ENCODE measurements at places on chromosomes 5 and 9.

DNA sequence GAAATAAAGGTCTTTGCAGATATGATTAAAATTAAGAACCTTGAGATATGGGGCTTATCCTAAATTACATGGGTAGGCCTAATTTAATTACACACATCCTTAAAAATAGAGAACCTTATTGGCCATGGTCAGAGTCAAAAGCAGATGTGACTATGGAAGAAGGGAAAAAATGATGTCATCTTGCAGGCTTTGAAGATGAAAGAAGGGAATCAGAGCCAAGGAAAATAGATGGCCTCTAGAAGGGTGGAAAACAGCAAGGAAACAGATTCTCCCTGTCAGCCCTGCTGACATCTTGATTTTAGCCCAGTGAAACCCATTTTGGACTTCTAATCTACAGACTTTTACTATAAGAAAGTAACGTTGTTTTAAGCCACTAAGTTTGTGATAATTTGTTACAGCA lies 37.6 kb upstream of the KCNN2 start:
- no peak for DNase-seq

GRCh38 chr5:2912741-2913140 lies 161.3 kb upstream of the IRX2 start:
- DNase-seq: no peak

DNA sequence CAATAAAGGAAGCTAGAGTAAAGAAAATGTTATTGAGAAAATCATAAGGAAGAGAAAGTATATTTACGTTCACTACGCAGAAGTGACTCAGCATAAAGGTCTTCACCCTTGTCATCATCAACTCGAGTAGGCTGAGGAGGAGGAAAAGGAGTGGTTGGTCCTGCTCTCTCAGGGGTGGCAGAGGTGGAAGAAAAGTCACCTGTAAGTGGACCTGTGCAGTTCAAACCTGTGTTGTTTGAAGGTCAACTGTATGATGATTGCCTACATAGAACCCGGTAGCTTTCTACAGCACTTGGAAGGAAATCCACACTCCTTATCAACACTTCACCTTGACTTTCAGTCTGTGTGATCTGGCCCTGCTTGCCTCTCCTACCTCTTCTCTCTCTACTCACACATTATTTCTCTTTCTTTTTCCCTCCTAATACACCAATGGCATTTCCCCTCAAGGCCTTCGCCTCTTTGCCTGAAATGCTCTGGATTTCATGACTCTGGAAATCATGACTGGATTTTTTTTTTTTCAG lies 109.3 kb upstream of the CPEB4 start:
- DNase-seq: no peak

DNA sequence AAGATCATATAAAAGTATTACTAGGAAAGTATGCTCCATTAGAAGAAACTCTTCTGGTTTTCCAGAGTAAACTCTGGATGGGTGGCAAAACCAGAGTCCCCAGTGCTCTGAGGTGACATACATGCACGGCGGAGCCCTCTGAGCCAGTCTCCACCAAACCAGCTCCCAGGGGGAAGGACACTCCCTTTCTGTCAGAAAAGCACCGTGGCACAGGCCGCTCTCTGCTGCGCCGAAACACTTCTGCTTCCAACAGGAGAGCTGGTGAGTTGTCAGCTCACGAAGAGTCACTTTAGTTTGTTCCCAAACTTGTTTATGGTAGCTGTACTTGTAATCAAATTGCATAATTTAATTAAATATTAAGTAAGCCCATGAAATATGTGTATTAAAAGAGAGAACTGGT lies 184.6 kb downstream of the CDK5RAP2 start:
- DNase-seq: no peak

- DNase-seq: no peak
Measured at GRCh38 chr9:119998614-119999013, 581.4 kb downstream of the CDK5RAP2 start.

GRCh38 chr9:69584759-69585158 lies 87.4 kb downstream of the APBA1 start:
- no peak for DNase-seq

DNA sequence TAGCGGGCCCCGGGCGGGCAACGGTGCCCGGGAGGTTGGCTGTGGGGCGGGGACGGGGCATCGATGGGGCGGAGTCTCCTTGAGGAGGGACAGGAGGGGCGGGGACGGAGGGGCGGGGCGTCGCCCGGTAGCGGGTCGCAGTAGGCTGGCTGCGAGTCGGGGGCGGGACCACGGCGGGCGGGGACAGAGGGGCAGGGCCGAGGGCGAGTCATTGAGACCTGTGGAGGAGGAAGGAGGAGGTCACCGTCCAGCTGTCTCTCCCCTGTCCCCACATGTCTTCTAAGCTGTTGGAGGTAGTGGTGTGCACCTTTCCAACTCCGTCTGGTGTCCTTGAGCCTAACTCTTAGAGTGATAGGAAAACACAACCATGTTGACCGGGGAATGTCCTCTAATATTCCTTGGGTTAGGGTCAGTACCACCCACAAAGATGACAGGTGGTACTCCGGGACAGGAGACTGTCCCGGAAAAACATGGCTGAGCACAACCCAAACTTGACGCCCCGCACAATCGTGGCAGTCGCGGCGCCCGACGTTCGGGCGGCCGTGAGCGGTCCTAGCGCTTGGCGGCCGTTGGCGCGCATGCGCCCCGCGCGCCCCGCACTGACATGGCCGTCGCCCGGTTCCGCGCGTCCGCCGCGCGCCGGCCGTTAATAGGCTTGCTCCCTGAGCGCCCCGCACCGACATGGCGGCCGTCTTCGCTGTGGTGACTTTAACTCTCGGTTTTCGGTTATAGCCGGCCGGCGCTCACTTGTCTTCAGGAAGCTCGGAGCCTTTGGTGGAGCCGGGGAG lies at the start of the genes CRAT and PTPA:
Gene CRAT, minus strand, starts transcription at position 54 of the 788 bp plus-strand sequence. CDS start 284 bp downstream, outside the sequence.
Gene PTPA, plus strand, starts transcription at position 676 of the 788 bp plus-strand sequence. CDS start 186 bp downstream, outside the sequence.
- DNase-seq: peak; percentile 90

DNA sequence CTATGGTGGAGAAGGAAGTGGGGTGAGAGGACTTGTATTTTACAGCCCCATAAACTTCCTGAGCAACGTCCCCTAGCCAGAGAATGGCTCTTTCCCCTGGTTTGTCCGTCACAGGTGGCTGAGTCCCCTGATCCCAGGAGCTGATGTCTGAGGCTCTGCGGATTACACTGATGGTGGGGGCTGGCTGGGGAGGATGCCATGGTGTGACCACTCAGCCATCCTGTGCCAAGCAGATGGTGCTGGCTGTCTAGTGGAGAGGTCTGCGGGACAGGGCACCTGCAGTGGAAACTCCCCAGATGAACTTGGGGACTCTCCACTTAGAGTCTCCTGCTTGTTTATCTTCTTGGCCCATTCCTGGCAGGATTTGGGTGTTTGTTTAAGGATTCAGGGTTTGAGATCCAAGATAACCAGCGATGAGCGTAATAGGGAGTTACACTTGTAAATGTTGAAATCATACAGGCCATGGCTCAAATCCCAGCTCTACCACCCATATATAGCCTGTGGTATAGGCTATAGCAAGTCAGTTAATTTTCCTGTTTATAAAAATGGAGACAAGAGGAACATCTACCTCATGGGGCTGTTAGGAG lies 4.7 kb upstream of the PTGS1 start:
- DNase-seq: no peak

- no peak for DNase-seq
Measured at GRCh38 chr5:172876578-172876977, 42.5 kb downstream of the ERGIC1 start.

DNA sequence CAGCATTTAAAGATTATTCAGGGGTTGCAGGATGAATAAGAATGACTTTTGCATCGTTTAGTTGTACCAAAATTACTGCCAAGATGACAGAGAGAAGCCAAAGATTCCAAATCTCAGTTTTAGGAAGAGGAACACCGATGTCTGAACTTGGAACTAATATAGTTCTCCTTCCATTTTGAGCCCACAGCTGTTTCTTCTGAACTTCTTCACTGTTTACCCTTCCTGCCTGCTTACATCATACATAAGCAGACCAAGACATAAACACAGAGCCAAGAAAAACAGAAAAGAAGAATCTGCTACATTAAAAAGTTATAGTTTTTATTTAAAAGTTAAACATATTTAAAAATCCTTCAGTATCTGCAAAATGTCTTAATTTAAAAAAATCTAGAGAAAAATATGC lies 146.9 kb upstream of the RAPGEF1 start:
- DNase-seq: no peak

DNA sequence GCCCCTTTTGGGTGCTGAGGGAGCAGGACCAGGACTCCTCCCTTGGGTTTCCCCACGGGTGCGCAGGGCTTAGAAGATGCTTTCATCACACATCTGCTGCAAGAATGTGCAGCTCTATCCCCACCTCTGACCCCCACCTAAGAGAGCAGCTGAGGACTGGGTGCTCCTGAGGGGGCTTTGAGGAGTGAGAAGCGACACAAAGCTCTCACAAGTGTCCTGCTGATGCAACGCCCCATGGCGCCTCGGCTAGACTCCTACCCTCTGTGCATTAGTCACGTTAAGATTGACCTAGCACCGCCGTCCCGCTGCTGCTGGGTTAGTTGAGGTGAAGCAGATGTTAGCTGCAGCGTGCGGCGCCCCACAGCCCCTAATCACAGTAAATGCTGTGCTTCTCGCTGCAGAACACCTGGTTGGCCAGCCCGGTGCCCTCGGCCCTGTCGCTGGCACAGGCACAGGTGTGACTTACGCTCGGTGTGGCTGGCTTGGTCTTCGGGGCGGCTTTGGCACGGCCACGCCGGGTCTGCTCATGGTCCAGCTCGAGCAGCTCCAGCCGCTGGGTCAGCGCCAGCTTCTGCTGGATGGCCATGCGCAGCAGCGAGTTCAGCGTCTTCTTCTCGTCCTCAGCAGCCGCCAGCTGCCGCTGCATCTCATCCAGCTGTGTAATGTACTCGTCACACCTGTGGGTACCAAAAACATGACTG lies 45.0 kb upstream of the IPPK start:
- no peak for DNase-seq

GRCh38 chr9:114691046-114691955 lies 9.3 kb upstream of the TEX48 start:
- DNase-seq: peak; percentile 64

DNA sequence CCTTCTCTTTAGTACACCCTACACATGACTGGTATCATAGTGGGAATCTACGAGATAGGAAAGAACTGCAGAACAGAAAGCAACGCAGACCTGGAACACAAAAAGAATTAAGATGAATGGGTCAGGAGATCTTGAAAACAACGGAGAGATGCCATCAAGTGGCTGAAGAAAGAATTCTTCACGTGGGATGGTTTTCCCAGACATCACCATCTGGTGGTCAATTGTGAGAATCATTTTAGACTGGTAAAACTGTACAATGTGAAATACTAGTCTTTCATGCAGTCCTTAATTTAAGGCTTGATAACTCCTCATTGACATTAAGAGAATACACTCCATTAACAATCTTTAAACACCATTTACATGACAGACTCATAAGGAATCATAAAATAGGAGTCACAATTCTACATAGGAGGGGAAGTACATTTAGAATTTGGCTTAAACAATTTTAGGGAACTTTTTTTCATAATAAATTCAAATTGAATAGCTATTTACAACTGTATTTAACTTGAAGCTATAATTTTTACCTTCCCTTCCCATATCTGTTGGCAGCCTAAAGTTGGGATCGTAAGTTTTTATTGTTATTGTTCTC lies 128.4 kb upstream of the TRPM3 start:
- no peak for DNase-seq

DNA sequence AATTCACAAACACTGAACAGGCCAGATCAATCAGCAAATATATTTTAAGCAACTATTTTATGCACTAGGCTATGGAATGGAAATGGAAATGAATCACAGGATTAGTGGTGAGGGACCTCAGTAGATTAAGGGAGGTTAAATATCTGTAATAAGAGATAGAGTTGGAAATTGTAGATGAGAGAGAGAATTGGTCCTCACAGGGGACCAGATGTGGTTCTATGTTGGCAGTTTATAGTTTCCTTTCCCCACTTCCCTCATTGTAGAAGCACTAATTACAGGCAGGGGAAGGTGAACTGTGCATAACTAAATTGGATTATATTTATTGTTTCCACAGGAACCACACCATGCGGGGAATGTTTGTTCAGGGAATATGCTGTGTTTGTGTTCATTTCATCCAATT lies 496.2 kb downstream of the ARHGEF28 start:
- no peak for DNase-seq

GRCh38 chr9:108874058-108874788 lies 12.2 kb downstream of the ACTL7A start:
- DNase-seq: no peak

GRCh38 chr5:151589878-151590570 lies 1.1 kb downstream of the FAT2 start:
- DNase-seq: no peak

GRCh38 chr5:96157841-96158291 lies 196.2 kb upstream of the ELL2 start:
- DNase-seq: no peak

- no peak for DNase-seq
Measured at GRCh38 chr5:137617528-137618205, 118.2 kb downstream of the KLHL3 start.

DNA sequence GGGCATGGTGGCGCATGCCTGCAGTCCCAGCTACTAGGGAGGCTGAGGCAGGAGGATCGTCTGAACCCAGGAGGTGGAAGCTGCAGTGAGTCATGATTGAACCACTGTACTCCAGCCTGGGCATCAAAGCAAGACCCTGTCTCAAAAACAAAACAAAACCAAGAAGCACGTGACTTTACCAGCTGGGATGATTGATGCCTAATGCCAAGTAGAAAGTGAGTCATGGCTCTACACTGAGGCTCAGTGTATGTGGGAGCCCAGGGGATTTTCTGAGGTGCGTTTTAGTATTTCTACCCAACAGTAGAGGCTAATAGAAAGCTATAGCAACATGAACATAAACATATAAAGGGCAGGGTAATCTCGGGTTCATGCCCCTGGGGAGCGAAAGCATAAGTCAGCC lies 13.9 kb upstream of the BRD3OS start:
- no peak for DNase-seq

DNA sequence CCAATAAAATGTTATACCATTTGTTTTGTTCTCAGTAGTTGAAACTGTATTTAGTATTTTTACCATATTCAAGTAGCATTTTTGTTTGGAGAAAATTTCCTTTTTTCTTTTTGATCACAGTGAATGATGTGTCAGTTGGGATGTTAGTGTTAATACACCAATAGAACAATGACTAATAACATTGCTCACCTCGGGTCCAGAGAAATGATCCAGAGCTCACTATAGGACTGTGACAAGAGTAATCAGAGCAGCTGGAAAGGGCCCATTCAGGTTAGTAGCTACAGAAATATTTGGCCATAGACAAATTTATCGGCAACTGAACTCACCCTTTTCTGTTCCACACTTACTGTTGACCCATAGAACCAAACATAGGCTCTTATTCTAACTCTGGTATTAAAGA lies 989.2 kb downstream of the TLE4 start:
- DNase-seq: no peak
